ENCODE measurements at places on chromosomes 7 and 10. TPM values are rescaled to one million over a fixed set of nuclear protein-coding genes. Genes with fewer than 3 reads are reported as not detected.

DNA sequence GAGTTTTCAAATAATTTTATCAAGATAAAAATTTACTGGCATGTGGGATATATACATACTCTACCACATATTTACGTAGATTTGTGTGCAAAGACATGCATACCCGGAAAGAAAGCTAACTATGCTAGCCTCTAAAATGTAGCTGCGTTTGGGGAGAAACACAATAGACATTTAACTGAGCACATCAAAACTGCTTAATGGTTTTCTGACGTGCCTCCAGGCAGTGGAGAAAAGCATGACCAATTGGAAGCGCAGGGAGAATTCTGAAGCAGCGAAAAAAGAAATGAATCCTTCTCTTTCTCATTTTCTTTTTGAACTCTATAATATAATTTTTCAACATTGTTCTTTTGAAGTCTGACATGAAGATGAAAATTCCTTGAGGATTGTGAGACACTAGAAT lies 60.3 kb upstream of the LYZL1 start:
- no peak for DNase-seq

- no peak for DNase-seq
These were observed 42.3 kb downstream of the ARID5B start for GRCh38 chr10:61943674-61944378.

DNA sequence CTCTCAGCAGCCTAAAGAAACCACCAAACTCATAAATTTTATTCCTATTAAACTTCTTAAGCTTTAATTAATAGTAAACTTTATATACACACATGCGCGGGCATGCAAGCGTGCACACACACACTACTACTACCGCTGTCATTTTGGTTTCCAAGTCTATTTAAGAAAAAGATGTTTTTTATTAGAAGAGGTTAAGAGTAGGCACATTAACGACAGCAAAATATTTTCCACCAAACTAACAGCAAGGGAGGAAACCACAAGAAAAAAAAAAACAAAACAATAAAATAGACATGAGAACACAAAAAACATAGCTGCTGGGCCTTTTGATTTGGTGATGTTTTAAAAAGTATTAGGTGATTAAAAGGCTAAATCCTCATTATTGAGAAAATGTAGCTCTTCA lies 28.6 kb downstream of the RTKN2 start:
- DNase-seq, result no peak

- no peak for DNase-seq
These were observed 288.9 kb downstream of the KCNMA1 start for GRCh38 chr10:77348751-77349150.

DNA sequence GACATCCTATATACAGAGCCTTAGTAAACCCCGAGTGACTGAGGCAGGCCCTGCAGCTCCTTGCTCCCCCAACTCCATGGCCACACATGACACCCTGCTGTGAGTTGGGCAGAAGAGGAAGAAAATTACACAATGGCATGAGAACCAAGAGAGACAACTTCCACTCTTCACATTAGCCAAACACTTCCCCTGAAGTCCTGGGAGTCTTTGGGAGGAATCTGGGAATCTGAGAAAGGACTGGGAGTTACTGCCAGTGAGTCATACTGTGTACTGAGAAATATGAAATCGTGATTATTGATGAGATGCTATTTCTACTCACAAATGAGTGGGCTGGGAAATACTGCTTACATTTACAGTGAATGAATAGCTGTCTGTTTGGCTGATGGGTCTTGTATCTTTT lies 116.6 kb downstream of the SPAG6 start:
- DNase-seq, result no peak

DNA sequence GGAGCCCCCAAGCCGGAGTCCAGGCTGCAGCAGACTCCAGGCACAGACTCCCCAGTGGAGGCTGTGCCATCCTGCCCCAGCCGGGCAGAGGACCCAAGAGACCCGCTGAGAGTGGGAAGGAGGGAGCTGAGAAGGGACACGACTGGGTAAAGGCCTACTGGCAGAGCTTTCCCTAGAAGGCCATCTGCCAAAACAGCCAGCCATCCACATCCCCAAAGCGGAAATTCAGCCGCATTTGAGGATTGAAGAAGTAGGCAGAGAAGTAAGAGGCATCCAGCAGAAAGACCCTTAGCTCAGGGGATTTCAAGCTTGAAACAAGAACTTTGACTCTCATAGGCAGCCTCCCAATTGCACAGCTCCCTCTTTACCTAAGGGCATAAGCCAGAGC lies 857 bp downstream of the CPXM2 start:
- no peak for DNase-seq

DNA sequence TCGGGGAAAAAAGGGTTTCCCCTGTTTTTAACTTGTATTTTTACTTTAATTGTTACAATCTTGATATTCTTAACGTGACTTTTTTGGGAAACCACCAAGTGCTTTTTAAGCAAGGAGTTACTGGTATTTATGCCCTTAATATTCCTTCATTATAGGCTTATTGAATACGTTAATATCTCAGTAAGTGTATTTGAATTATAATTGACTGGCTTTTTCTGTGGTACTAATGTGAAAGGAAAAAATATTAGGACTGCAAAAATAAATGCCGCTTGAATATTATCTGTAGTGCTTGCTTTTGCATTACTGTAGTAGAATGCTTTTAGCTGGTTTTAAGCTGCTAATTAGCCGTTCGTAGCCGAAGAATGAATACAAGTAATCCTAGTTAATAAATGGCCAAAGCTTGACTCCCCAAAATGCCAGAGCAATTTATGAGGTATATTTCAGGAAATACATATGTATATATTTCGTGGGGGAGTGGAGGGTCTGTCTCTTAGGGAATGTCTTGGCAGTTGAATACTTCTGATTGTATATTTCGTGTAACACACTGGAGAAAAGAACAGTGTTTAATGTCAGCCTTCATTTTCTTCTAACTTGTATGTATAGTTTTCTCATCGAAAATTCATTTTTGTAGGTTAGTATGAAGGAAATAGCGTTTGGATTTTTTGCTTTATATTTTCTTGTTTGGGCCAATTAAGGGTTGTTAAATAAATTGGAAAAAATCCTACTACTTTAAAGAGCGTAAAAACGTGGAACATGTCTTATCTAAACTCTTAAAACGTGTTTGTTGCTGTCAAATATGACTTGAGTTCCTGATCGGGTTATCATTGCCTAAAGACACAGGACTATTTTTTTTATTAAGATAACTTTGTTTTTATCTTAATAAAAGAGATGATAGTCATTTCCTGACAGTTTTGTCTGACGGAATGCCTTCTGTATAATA lies 1.5 kb downstream of the PDCD4 start:
- no peak for DNase-seq

- DNase-seq, result no peak
These were observed 253.4 kb downstream of the SORCS1 start for GRCh38 chr10:106911096-106911495.

- no peak for DNase-seq
These were observed 335.8 kb downstream of the PRPF18 start for GRCh38 chr10:13922586-13922985.

DNA sequence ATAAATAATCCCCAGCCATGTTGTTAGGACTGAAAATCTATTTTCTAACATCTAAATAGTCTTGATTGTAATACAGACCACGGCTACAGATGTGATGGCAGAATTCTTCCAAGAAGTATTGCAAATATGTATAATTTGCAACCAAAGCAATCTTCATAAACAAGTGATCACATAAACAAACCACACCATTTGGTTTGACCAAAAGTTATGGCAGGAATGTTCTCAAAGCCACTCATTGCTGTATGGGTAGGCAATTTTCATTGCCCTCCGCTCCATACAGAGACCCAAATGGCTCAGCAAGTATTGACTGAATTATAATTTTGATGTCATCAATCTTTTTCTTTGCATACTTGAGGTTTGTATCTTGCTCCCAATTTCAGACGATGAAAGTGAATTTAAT lies 19.0 kb upstream of the RHOBTB1 start:
- no peak for DNase-seq

DNA sequence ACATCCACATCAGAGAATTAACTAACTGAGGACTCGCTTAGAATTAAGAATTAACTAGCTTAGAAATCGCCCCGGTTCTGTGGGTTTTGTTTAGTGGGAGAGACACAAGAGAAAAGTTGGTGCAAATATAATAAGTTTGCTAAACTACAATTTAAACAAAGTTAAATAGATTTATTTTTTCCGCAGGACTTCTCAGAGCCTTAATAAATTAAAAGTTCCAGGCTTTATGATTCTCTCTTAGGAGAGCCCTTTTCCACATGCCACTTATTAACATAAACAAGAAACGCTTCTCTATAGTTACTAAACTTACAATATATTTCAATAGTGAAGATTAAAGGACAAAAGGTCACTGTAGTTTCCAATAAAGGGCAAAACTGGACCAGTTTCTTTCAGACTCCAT lies 100.0 kb downstream of the SLC25A13 start:
- no peak for DNase-seq

DNA sequence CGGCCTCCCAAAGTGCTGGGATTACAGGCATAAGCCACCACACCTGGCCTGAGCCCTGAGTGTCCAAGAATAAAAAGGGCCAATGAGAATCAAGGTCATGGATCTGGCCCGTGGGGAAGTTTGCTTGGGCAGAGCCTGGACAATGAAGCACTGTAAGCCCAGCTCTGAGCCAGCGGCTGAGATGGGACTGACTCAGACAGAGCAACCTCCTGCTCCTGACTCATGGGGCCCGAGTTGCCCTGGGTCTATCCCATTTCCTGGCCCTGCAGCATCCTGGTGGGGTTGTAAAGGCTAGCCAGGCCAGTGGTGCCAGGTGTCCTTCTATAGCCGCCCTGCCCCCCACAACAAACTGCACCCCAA lies 5.2 kb upstream of the MYH16 start:
- DNase-seq, result no peak

- no peak for DNase-seq
These were observed 398.4 kb downstream of the DGKB start for GRCh38 chr7:14504134-14504533.

DNA sequence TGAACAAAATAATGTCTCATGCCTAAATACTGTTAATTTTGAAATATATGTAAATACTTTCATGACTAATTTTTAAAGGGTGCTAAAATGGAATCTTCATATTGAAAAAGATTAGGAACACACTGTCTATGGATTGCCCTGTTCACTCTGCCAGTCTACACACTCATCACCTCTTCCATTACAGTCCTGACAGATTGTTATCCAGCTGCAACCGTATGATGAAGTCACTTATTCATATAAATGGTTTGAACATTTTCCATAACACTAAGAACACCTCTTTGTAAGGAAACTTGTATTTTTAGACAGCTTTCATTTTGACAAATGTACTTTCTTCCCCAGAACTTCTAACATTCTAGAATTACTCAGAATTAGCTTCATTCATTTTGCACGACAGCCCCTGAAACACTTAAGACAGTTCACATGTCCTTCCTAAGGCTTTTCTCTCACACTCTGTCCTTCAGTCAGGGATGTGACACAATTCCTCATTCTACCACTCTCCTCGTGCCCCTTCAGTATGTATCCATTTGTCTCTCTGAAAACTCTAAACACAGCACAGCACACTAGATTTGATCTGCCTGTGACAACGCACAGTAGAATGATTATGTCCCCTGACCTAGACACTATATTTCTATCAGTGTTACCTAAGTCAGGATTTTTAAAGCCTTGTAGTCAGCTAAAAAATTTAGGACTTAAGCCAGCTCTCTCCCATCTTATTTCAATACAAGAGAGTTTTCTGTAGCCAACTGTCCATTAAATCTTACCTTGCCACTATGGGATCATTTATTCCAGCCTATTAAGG lies 71.9 kb downstream of the ORC5 start:
- no peak for DNase-seq

GRCh38 chr10:84140036-84140379 lies 699 bp downstream of the GHITM start:
- peak; percentile 57 for DNase-seq

GRCh38 chr10:94074462-94074861 lies 80.7 kb downstream of the PLCE1 start:
- no peak for DNase-seq

DNA sequence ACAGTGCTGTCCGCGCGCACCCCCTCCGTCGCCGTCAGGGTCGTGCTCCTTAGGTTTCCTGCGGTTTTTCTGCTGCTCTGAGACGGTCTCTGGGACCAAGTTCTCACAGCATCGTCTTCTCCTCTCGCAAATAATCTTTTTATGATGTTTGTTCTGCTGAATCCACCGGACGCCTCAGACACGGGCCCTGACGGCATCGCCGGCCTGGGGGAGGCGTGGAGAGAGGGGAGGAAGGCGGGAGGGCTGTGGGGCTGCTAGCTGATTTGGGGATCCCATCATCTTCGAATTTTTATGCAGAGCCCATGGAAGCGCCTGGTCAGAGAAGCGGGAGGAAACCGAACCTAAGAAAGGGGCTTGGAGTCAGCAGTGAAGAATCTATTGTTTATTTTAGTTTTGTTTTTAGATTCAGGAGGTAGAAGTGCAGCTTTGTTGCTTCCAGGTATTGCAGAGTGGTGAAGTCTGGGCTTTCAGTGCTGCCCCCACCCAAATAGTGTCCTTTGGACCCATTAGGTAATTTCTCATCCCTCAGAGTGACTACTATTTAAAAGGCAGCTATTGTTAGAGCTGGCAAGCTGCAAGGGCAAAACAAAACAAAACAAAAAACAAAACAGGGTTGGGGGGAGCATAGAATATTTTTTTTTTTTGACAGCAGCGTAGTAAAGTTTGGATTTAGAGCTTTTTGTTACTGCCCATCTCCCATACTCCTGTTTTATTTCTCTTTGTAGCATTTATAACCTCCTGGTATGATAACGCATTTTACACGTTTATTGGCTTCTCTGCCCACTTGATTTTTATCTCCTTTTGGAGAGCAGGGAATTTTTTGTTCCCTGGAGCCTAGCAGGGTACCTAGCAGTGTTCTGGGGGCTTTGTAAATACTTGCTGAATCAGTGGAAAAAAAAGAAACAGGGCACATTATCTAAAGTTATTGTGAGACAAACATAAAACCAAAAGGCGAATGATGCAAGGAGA lies 92.6 kb downstream of the SPAG6 start:
- no peak for DNase-seq

GRCh38 chr10:51369903-51370302 lies 295.6 kb downstream of the PRKG1 start:
- no peak for DNase-seq

DNA sequence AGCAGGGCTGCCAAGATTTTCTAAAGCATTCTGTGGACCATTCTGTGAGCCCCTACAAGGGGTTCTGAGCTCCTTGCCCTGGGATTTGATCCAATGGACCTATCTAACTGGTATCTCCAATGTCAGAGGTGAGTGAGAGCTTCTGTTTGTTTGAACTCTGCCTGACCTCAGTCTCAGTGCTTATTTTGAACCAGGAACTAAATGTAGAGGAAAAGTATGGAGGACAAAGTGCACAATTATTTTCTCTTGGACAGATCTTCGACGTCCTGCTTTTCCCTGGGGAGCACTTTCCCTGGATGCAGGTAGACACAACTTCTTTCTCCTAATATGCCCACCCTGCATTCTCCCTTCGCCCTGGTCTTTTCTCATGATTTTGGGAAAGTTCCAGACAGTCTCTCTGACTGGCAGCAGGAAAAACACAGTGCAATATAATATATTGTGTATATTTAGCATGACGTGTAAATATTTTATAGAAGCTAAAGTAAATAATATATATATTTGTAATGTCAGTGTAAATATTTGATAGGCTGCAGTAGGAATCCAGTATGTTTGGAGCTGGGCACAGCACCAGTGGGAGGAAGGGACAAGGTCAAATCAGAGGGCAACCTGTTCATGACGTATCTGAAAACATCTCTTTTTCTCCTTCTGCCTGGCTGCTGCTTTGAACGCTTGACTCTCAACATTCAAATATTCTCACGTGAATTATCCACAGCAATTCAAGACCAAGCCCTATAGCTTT lies 184.0 kb upstream of the LYZL1 start:
- DNase-seq, result no peak

PLEKHS1 gene
- total RNA-seq, result not detected

TEX36 gene
- not detected for total RNA-seq

MARVELD1 gene
- total RNA-seq, result 0.57 TPM

CPA4 gene
- total RNA-seq, result not detected

MLXIPL gene
- not detected for total RNA-seq

GBX1 gene
- total RNA-seq, result not detected

LRRC18 gene
- total RNA-seq, result not detected
